GM13977 (cell line): ENCODE measurements at places on chromosomes 1 and 21.

GRCh38 chr1:61266738-61267137, 184.4 kb downstream of the NFIA start:
- no peak for DNase-seq

DNA sequence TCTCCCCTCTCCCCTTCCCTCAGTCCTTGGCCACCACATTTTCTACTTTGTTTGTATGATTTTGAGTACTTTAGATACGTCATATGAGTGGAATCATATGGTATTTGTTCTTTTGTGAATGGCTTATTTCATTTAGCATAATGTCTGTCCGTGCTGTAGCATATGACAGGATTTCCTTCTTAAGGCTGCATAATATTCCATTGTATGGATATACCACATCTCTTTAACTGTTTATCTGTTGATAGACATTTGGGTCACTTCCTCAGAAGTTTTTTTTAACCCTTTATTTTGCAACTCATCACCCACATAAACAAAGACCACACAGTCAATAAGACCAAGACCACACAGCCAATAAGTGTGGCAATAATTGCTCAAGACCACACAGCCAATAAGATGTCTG, 24.9 kb downstream of the FAM163A start:
- no peak for DNase-seq

DNA sequence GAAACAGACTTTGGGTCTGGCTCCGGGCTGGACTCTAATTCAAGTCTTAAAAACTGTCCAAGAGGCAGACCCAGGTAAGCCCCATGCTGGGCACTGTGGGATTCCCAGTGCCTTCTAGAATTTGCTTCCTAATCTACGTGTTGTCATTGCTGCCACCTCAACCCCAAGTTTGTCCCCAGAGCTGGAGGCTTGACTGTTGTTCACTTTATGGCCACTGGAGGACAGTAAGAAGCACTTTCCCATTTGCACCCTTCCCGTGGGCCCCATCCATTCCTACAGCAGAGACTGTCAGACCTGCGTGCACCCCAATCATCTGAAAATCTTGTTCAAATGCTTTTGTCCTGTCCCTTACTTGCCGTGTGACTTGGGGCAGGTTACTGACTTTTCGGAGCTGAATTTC, 29.4 kb upstream of the VASH2 start:
- peak; percentile 51 for DNase-seq

DNA sequence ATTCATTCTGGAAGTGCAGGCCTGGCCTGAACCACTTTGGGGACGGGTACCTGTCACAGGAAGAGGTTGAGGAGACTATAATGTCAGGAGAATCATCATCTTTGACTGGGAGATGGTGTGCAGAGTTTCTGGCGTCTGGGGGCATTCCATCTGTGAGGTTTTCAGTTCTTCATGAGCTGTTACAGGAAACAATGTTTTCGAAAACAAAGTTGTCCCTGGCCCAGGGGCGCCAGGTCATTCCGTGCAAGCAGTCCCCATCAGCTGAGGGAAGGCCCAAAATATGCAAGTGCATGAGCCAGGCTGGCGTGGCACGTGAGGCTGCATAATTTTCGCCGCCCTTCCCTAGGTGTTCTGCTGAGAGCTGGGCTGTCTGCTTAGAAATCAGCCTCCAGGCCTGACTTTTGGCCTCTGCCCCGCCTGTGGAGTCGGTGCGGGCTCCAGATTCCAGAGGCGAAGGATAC, 68.4 kb upstream of the ATP5PO start:
- DNase-seq = peak; percentile 40

DNA sequence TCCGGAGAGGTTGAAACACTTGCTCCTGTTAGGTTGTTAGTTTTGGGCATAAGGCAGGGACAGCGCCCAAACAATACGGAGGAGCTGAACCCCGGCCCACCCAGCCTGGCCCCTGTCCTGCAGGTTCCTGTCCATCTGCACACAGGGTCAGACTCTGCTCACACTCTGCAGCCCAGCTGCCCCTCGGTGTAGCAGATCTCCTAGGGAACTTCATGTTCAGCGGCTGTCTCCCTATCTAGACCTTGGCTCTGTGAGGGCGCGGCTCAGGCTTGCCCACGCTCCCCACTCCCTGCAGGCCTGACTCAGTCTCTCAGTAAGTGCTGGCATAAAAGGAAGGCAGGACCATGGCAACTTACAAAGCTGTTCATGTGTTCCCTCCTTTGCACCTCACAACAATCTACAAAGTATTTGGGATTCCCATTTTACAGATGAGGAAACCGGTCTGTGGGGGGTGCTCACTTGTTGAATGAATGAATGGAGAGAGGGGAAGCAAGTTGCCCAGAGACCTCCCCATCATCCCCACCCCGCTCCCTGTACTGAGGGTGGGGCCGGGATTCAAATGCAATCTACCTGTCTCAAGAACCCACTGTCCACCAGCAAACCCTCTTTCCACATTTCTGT, 26.2 kb downstream of the ACOT11 start:
- DNase-seq = no peak
